ENCODE measurements at places on chromosomes 1 and 21. TPM values are rescaled to one million over a fixed set of nuclear protein-coding genes. Genes with fewer than 3 reads are reported as not detected.
A peak's percentile ranks its signal among the peaks of the same experiment; 100 is the strongest.

LENEP gene
- not detected for total RNA-seq

- H3K27ac ChIP-seq, result no peak overlapping the region
- H3K36me3 ChIP-seq, result no peaks in the 10 kb centered on the region
Observed at GRCh38 chr1:192787914-192788585, 20.8 kb upstream of the RGS2 start.

S100A6 gene
- 173 TPM for total RNA-seq

DNA sequence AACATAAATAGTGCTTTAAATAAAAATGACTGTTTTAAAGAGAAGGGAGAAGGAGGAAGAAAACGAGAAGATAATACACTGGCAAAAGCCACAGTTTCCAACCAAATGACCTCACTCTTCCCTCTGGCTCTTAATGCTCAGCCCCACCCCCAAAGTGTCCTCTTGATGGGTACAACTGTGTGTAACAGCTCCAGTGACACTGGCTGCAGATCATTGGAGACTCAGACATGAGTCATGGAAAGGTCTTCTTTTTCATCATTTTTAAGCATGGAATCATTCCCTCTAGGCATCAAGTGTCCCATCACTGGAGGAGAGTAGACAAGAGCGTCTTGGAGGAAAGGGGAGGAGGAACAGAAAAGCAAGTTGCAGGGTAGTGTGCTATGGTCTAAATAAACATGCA, 333.0 kb downstream of the PAPPA2 start:
- no peaks in the 10 kb centered on the region for H3K4me1 ChIP-seq
- H3K27ac ChIP-seq, result no peak overlapping the region
- H3K27me3 ChIP-seq, result no peaks in the 10 kb centered on the region
- no peak for DNase-seq

TNFAIP8L2 gene
- 0.64 TPM for total RNA-seq

DNA sequence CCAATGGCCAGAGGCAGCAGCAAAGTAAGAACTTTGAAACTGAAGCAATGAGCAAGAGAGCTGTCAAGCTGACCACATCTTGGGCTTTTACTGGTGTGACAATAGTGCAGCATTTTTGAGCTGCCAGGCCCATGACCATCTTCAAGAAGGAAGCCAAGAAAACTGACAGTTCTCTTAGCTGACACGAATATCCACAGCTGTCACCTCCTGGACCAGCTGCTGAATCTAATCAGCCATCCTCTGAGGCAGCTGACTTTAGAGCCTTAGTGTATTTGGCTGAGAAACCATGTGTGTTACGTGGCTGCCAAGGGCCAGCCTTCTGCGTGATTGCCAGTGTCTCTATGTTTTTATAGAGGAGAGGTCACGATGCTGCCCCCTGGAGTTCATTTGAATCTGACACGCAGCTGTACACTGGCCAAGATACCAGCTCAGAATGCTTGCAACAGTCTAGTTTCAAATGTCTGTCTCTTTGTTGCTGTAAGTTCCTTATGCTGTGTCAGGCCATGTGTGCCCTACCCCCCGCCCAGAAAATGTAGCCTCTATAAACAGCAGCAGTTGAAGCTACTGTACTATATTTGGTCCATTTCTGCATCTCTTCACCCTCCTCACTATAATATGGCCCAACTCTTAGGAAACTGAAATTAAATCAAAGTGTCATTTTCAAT, 39.7 kb downstream of the PALMD start:
- no peak overlapping the region for H3K27ac ChIP-seq
- no peaks in the 10 kb centered on the region for H3K36me3 ChIP-seq
- H3K4me1 ChIP-seq, result no peaks in the 10 kb centered on the region
- H3K27me3 ChIP-seq, result no peaks in the 10 kb centered on the region
- DNase-seq, result peak; percentile 85
- H3K4me3 ChIP-seq, result no peak overlapping the region

DNA sequence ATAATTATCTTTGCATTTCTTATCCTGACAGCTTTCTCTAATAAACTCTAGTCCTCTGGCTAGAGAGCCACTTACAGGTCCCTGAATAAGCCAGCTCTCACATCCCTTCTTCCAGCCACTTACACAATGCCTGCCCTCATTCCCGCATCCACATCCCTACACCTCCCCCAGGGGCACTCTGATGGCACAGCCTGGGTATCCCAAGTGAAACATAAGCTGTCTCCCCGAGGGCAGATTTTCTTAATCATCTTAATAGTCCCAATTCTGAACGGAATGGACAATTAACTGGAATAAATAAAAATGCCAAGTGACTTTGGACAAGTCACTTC, 4.9 kb downstream of the RHOC start:
- H3K4me1 ChIP-seq, result peaks cover 76% of the 10 kb centered on the region
- H3K36me3 ChIP-seq, result no peaks in the 10 kb centered on the region
- no peak overlapping the region for H3K4me3 ChIP-seq
- no peaks in the 10 kb centered on the region for H3K27me3 ChIP-seq

DNA sequence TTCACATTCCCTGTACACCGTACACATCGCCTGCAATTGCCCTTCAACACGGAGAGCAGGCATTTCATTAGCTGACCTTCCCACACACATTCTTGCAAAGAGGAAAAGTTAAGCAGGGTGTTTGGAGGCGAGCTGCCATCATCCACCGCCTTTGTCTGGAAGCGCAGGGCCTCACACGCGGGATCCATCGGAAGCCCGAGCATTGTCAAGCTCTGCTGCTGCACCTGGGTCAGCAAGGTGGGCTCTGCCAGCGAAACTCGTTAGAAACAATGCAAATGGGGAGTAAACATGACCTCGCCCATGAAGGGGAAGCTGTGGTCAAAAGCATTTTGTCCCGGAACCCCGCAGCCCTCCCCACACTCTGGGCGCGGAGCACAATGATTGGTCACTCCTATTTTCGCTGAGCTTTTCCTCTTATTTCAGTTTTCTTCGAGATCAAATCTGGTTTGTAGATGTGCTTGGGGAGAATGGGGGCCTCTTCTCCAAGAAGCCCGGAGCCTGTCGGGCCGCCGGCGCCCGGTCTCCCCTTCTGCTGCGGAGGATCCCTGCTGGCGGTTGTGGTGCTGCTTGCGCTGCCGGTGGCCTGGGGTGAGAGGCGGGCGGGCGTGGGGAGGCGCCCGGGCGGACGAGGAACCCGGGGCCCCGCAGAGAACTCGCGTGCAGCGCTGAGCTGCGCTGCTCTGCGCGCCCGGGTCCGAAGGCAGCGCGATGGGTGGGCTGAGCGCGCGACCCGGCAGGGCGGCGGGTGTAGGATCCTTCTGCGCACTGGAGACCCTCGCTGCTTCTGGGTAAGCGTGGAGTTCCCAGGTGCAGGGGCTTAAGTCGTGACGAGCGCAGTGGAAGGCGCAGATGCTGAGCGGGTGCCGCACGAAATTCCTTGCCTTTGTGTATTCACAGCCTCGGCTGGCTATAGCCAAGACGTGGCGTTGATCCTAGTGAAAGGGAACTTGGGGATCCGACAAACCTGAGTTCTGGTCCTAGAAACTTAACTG, at the start of gene CR1:
Gene CR1 (plus strand): TSS at position 357 of the 992 bp plus-strand sequence. CDS start 111 bp downstream, at position 468.
- peaks cover 4% of the 10 kb centered on the region for H3K4me1 ChIP-seq
- DNase-seq, result peak; percentile 23
- H3K27ac ChIP-seq, result no peak within 1 kb of the TSS
- no peaks in the 10 kb centered on the region for H3K36me3 ChIP-seq
- H3K27me3 ChIP-seq, result peaks cover 71% of the 10 kb centered on the region

DNA sequence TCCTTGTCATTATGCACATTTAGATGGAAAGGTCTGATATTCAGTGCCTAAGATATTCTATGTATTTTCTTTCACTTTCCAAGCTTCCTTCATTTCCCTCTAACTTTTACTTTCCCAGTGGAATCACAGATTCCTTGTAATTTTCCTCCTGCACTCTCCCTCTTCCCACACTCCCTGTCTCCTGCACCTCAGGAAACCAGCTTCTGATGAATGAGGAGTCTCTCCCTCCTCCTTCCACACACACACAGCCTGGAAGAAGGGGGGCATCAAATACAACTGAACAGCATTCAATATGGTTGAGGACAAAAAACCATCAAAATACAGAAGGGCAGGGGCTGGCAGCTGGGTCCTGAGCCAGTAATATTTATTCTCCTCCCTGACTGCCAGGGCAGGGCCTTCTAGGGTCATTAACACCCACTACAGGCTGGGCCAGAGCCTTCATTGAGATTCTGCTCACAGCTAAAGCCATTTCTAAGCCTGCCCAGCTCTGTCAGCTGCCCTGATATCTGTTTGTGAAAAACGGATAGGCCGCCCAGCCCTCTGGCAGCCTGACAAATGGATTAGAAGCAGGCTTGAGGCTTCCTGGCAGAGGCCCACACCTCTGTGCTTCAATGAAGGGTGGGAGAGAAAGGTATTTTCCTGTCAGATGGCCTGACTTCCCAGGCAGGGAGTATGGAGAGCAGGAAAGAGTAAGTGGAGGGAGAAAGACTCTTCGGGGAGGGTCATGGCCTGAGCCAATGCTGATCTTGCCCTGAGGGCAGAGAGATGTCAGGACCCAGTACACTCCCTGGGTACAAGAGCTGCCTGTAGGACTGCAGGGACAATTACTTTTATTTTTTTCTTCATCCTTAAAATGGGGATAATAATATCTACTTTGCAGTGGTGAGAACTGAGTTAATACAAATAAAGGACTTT, 138.9 kb upstream of the SPATA6 start:
- peaks cover 6% of the 10 kb centered on the region for H3K4me1 ChIP-seq
- H3K36me3 ChIP-seq, result no peaks in the 10 kb centered on the region
- H3K27ac ChIP-seq, result no peak overlapping the region
- DNase-seq, result peak; percentile 36
- H3K27me3 ChIP-seq, result peaks cover 8% of the 10 kb centered on the region

CD48 gene
- 0.30 TPM for total RNA-seq

- peaks cover 13% of the 10 kb centered on the region for H3K4me1 ChIP-seq
- H3K36me3 ChIP-seq, result no peaks in the 10 kb centered on the region
- no peaks in the 10 kb centered on the region for H3K27me3 ChIP-seq
Observed at GRCh38 chr1:162632217-162632666, at the start of gene DDR2. Gene DDR2 (plus strand): TSS chr1:162632464. CDS start chr1:162719064, 86,600 bp downstream.

GRCh38 chr1:27527890-27528817, 38.2 kb upstream of the WASF2 start:
- peak overlapping the region; percentile 99 for H3K27ac ChIP-seq
- peak overlapping the region; percentile 46 for H3K4me3 ChIP-seq
- no peaks in the 10 kb centered on the region for H3K36me3 ChIP-seq
- no peaks in the 10 kb centered on the region for H3K27me3 ChIP-seq
- DNase-seq, result peak; percentile 94
- H3K4me1 ChIP-seq, result peaks cover 63% of the 10 kb centered on the region

GREM2 gene
- 3.0 TPM for total RNA-seq

FNDC10 gene
- total RNA-seq, result 0.96 TPM

ZNF697 gene
- 7.3 TPM for total RNA-seq

DNA sequence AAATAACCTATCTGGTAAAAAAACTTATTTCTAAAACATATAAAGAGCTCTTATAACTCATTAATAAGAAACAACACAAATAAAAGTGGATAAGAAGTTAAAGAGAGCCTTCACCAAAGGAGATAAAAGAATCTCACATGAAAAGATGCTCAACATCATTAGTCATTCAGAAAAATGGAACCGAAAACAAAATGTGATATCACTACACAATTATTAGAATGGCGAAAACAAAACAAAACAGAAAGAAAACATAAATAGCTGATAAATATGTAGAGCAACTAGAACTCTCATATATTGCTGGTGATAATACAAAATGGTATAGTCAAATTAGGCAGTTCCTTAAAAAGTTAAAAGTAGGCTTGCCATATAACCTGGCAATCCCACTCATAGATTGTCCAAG, 1109.3 kb downstream of the PLA2G4A start:
- H3K4me1 ChIP-seq, result peaks cover 7% of the 10 kb centered on the region
- H3K27me3 ChIP-seq, result no peaks in the 10 kb centered on the region
- H3K27ac ChIP-seq, result no peak overlapping the region
- H3K36me3 ChIP-seq, result no peaks in the 10 kb centered on the region

DNA sequence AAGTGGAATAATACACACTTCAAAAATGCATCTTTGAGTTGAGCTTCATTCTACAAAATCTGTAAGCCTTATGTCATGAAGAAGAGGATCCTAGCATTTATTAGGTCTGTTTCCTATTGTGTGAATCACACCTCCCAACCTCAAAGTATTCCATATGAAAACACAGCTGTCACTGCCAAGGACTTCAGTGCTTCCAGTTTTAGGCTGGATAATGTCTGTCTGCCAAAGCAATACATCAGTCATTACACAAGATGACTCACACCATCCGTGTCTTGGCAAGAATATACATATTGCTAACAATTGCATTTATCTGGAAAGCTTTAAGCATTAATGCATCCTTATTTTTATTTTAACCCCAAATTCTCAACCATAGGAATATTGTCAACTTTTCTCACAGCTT, 125.7 kb upstream of the TMPRSS15 start:
- no peaks in the 10 kb centered on the region for H3K27me3 ChIP-seq
- no peaks in the 10 kb centered on the region for H3K4me1 ChIP-seq
- DNase-seq, result peak; percentile 17
- no peaks in the 10 kb centered on the region for H3K36me3 ChIP-seq
- no peak overlapping the region for H3K4me3 ChIP-seq

SYF2 gene
- total RNA-seq, result 66.3 TPM

TMEM59 gene
- total RNA-seq, result 714 TPM

- no peak for DNase-seq
- H3K4me1 ChIP-seq, result peaks cover 5% of the 10 kb centered on the region
- no peaks in the 10 kb centered on the region for H3K27me3 ChIP-seq
Observed at GRCh38 chr1:207015791-207016190, 16.8 kb downstream of the C1orf116 start.

GOLT1A gene
- 13.6 TPM for total RNA-seq

DNA sequence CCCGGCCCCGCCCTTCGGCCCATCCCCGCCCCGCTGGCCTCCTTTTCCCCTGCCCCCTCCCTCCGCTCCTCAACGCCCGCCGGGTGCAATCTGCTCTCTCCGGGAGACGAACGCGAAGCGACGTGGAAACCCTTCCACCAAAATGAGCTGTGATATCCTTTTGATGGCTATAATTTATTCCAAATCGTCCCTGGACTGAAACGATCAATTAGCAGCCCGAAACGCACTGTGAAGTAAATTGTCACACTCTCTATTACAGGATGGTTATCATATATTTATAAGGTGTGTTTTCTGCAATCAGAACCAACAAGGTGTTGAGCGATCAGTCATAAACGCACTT, 134.6 kb upstream of the BARHL2 start:
- peak overlapping the region; percentile 73 for H3K4me3 ChIP-seq
- no peak overlapping the region for H3K27ac ChIP-seq
- DNase-seq, result no peak
- H3K36me3 ChIP-seq, result no peaks in the 10 kb centered on the region
- H3K27me3 ChIP-seq, result peaks cover 8% of the 10 kb centered on the region

DNA sequence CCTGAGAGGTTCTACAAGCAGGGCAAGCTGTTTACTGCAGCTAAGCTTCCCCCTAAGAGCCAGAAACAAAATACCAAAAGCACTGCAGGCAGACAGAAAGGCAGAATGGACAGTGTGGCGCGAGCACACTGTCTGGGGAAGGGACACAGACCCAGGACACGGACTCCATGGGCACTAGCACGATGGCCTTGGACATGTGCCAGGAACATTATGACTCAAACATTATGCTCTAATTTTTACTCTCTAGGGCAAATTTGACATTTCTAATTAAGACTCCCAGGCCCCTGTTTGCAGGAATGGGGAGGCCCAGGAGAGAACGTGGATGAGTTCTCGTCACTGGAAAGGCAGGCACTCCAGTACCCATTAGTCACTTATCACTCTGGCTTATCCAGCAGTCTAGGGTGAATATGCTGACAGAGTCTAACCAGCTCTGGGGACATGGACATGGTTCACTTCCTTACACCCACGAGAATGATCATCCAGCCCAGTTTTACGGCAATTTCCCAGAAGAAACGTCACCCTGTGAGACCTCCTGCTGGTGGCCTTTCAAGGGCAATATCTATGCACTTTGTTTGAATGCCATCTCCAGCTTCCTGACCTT, 45.1 kb downstream of the CAPN8 start:
- no peak for DNase-seq
- H3K4me3 ChIP-seq, result no peak overlapping the region
- H3K27ac ChIP-seq, result peak overlapping the region; percentile 5
- peaks cover 8% of the 10 kb centered on the region for H3K4me1 ChIP-seq
- H3K27me3 ChIP-seq, result no peaks in the 10 kb centered on the region
